Right hindlimb (tissue), 1 donor: ENCODE measurements at places on chromosomes 4 and X.

GRCh38 chr4:159906517-159906916 lies 803.6 kb downstream of the RAPGEF2 start:
- no peak for DNase-seq

GRCh38 chr4:1593458-1593857 lies 90.7 kb downstream of the FAM53A start:
- peak; percentile 10 for DNase-seq

DNA sequence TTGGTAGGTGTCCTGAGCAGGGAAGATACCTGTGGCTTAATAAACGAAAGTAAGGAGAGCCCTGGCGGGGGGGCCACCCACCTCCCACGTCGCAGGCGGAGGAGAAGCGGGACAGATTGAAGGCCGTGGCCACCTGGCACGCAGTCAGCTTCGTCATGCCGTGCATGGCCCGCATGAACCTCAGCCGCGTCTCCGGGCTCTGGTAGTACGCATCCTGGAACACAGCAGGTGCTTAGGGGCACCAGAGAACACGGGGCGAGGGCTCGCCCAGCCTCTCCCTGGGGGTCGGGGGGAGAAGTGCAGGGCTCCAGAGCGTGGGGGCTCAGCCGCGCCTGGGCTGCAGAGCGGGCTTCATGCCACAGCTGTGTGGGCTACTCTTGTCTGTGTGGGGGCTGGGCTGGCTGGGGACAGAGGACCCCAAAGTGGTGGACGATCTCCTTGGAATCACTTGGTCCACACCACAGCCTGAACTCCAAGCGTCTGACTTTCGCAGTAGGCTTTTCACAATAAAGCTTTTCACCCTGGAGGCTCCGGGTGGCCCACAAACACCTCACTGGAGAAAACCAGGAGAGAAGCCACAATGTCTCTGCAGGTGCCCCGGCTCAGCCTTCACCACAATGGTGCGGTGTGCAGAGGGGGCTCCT lies 27.1 kb upstream of the SLC25A6 start:
- peak; percentile 15 for DNase-seq

DNA sequence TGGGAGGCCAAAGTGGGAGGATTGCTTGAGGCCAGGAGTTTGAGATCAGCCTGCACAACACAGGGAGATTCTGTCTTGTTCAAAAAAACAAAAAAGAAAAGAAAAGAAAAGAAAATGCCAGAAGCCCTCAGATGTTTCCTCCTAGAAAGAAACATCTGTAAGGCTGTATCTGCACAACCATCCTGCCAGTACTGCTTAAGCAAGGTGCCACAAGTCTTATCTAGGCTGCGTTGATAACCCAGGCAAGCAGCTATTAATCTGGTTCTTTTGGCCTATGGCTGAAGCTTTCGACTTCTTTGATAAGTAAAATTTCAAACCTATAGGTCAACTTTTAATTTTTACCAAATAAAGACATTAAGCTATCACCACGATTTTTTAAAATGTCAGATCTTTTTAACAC lies 3.1 kb downstream of the COX18 start:
- no peak for DNase-seq

- DNase-seq: no peak
Observed at GRCh38 chr4:3365871-3366842, 73.3 kb downstream of the RGS12 start.

DNA sequence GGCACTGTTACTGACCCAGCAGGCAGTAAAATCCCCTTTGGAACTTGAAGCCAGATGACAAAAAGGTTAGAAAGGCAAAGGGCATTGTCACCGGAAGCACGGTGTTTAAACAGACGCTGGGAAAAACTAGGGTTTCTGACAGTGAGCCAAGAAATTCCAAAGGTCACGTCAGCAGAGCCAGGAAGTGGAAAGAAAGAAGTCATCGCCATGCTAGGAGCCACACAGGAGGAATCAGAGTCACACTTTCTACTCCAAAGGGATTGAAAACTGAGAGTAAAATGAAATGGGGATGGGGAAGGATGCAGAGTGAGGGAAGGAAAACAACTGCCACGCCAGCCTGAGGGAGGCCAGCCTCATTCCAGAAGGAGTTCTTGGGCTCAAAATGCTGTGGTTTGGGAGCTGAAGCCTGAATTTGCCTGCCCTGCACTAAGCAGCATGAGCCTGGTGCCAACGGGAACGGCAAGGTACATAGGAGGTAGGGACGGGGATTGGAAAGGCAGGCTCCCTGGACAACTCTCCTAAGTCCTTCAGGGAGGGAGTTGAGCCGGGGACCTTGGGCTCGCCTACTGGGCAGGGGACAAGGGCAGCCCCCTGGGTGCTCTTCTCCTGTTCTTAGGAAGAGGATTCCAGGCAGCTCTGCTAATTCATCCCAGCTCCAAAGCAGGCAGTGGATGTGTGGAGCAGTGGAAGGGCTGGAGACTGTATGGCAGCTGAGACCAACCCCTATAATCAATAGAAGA lies 66.8 kb downstream of the SOWAHB start:
- peak; percentile 49 for DNase-seq

DNA sequence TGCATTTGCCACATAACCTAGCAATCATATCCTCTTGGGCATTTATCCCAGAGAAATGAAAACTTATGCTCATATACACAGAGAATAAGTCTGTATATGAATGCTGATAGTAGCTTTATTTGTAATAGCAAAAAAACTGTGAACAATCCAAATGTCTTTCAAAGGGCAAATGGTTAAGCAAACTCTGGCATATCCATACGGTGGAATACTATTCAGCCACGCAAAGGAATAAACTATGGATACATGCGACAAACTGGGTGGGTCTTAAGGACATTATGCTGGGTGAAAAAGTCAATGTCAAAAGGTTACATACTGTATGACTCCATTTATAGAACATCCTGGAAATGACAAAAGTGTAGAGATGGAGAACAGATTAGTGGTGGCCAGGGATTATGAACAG lies 17.6 kb upstream of the CBR4 start:
- DNase-seq: no peak
